ENCODE measurements at places on chromosomes 16 and 17.

GRCh38 chr16:83727751-83728352 lies 79.9 kb upstream of the HSBP1 start:
- no peak for DNase-seq

- no peak for DNase-seq
Observed at GRCh38 chr17:16352667-16353316, 477 bp downstream of the CENPV start.

GRCh38 chr16:49528060-49528865 lies 154.7 kb downstream of the C16orf78 start:
- DNase-seq: no peak

DNA sequence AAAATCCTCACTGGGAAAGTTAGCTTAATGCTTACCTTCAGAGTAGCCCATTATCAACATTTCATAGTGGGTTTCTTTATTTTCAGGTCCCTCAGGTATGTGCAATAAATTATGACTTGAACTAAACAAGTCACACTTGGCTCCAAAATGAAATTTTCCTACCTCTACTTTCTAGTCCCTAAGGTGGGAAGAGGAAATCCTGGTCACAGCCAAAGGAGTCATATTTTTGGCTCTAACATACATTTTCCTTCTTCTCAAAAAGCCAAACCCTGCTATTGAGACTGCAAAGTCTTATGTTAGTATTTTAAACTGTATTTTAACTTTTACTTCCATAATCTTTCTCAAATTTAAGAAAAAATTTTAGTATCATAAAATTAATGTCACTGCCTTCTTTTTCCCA lies 128.9 kb downstream of the BRIP1 start:
- no peak for DNase-seq

DNA sequence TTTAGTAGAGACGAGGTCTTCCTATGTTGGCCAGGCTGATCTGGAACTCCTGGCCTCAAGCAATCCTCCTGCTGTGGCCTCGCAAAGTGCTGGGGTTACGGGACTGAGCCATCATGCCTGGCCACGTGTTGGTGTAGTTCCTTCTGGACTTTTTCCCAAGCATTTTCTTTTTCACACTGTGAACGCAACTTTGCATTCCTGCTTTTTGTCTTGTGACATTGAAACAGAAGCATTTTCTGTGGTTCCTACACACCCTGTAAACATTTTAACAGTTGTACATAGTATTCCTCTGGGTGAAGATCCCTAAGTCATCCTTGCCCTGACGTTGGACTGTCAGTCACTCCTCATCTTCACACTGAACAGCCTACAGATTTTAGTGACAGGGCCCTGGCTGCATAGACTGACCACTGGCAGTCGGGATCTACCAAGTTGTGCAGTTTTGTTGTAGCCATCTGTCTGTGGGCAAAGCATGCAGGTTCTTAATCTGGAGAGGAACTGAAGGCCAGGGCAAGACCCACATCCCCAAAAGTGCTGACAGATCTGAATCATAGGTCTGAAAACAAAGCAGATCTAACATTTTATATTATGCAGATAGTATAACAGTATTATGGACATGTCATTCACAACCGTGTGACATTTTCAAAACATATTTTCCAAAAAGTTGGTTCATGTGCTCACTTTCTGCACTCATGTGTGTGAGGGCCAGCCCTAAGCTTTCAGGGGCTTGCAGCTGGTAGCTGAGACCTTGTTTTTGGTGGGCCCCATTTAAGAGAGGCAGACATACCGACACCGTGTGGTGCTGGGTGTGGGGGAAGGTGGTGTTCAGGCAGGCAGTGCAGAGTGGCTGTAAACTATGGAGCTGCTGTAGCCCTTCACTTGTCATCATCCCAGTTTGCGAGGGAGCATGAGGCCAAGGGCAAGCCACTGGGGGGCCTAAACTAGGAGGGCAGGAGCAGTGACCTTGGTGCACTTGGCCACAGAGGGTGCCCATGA lies 59.9 kb downstream of the EPN2 start:
- DNase-seq: no peak

DNA sequence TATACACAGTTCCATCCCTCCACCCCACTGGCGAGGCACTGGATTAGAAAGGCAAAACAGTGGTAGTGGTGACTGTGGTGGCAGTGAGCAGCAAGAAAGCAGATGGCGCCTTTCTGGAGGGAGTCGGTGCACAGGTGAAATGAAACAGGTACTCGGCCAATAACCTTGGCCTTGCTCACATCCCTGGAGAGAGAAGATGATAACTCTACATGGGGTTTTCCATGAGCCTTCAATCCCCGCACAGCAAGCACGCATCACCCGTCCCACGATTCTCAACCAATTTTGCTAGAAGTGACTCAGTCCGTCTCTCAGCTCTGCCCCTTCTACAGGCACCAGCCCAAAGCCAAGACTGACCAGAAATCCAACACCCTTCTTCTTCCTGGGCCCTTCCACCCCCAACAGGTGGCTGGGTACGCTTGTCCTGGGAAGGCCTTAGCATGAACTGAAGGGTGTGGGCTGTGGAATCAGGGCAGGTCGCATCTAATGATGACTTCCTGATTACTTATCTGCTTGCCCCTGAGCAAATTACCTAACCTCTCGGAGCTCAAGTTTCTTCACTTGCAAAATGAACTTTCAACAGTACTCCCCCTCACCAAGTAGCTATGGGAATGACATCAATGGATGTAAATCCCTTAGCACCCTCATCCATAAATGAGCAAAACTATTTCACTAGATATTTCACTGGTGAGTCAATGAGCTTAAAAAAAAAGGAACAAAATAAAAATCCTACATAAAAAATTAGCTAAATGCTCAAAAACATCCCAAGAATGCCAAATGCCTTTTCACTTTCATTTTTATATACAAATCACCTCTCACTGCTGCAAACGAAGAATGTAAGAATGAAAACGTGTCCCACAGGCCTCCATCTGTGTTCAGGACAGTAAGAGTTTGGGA lies 18.0 kb downstream of the XPO6 start:
- DNase-seq: no peak

- DNase-seq: no peak
Observed at GRCh38 chr16:1153480-1154160, 714 bp downstream of the CACNA1H start.

DNA sequence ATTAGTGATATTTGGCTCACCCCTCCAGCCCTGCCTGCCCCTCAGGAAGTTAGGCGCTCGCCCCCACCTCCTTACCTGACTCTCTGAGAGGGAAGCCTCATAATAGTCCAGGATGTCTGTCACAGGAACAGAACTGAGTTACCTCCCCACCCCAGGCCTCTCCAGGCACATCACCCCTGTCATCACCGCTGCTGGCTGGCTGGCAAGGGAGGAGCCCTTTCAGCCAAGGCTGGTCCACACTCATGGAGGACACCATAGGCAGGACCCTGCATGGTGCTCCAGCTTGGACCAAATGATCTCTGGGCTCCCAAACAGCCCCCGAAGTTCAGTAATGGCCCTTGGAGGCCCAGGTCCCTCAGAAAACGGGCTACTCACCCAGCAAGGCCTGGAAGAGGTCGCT lies 1.5 kb downstream of the DLG4 start:
- no peak for DNase-seq

DNA sequence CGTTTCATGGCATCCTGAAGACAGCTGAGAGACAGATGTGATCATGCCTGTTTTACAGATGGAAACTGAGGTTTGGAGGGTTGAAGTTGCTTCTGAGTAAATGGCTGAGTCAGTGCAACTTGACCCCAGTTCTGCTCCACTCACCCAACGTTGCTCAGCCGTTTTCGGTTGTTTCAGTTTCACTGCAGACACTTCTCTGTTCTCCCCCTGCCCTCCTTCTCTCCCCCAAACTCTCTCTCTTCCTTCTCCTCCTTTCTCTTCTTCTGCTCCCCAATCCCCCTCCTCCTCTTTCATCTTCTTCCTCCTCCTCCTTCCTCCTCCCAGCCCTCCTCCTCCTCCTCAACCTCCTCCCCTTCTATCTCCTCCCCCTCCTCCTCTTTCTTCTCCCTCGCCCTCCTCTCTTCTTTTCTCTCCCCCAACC lies 9.4 kb upstream of the CEP20 start:
- DNase-seq: no peak

GRCh38 chr17:40176754-40177110 lies 538 bp upstream of the RAPGEFL1 start:
- no peak for DNase-seq

DNA sequence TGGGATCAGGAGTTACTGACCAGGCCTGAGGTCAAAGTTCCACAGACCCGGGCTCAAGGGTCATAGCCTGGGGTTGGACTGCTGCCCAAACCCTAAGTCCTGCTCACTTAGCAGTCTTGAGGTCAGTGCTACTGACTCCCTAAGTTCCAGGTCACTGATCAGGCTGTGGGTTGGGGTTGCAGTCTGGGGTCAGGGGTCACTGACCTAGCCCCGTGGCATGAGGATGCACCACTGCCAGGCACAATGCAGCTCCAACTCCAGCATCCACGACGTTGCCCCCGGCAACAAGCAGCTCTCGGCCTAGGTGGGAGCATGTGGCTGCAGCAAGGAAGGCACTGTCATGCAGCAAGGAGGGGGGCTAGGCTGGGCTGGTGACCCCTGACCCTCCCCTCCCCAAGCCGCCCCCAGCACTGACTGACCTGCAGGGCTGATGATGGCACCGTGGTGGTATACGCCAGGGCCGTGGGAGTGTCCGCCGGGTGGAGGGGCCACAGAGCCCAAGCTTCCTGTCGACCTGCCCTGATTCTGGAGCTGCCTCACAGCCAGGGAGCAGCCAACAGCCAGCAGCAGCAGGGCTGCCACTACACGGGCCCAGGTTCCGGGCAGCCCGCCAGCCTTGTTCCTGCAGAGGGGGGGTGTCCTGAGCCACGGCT lies 1.1 kb downstream of the GGT6 start:
- DNase-seq: no peak

- DNase-seq: no peak
Observed at GRCh38 chr17:58235821-58236220, 2.6 kb upstream of the LPO start.

- no peak for DNase-seq
Observed at GRCh38 chr17:29682987-29683386, 60.3 kb upstream of the CORO6 start.

GRCh38 chr17:19004421-19005136 lies at the start of gene FAM83G:
Gene FAM83G, minus strand, starts transcription at chr17:19004764. Its CDS starts 723 bp downstream, at chr17:19004041.
- no peak for DNase-seq

DNA sequence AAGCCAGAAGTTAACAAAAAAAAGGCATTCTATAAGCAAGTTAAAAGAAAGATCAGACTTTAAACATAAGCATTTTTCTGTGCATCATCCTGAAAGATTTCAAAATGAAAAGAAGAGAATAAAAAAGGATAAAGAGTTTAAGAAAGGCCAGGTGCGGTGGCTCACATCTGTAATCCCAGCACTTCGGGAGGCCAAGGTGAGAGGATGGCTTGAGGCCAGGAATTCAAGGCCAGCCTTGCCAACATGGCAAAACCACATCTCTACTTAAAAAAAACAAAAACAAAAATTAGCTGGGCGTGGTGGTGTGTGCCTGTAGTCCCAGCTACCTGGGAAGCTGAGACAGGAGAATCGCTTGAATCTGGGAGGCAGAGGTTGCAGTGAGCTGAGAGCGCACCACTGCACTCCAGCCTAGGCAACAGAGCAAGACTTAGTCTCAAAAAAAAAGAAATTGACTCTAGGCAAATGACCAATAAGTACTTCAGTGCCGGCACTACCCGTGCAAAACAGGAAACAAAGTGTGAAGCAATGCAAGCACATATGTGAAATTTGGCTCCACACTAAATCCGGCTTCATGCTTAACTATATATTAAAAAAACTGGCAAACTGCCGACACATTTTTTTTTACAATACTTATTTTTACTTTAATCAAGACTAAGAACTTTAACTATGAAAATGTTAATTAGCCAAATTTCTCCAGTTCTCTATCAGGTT lies 83.2 kb upstream of the C17orf78 start:
- DNase-seq: no peak

GRCh38 chr17:200586-200985 lies 19.1 kb upstream of the DOC2B start:
- no peak for DNase-seq

GRCh38 chr17:79933863-79934652 lies 94.8 kb upstream of the CBX4 start:
- DNase-seq: no peak

GRCh38 chr17:80819422-80820164 lies 172.0 kb upstream of the CHMP6 start:
- DNase-seq: no peak

GRCh38 chr17:65049085-65049756 lies 7.3 kb downstream of the GNA13 start:
- DNase-seq: no peak

GRCh38 chr16:4692460-4693295 lies 684 bp upstream of the NUDT16L1 start:
- DNase-seq: no peak

- peak; percentile 89 for DNase-seq
Observed at GRCh38 chr17:77378318-77379064, 237.7 kb downstream of the SEC14L1 start.

DNA sequence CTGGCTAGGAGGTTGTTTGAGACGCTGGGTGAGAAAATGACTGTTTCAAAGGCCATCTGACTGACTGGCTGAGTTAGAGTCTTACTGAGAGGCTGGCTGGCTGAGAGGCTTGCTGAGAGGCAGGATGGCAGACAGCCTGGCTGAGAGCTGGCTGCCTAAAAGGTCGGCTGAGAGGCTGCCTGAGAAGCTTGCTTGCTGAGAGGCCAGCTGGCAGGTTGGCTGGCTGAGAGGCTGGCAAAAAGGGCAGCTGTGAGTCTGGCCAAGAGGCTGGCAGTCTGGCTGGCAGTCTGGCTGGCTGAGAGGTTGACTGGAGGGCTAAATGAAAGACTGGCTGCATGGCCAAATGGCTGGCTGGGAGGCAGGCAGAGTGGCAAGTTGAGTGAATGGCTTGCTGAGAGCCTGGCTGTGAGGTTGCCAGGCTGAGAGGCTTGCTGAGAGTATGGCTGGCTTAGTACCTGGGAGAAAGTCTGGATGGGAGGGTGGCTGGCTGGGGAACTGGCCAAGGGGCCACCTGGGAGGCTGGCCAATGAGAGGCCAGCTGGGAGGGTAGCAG lies 35.3 kb upstream of the ACSM2B start:
- DNase-seq: peak; percentile 84

GRCh38 chr16:69482410-69482991 lies 58.1 kb downstream of the CYB5B start:
- no peak for DNase-seq

DNA sequence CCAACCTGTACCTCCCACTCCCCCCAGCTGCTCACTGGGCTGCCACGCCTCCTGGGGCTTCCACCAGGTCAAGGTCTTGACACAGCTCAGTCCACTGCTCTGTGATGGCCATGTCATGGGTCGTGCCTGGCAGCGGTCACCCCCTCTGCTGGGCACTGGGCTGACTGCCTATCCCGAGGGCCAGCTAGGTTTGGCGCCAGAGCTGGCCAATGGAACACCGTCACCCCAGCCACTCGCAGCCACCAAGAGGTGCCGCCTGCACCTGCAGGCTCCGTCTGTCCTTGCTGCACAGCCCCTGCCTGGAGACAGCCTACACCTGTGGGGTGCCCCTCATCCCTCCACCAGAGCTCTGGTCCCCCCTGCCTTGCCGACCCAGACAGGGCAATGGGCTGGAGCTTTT lies 4.5 kb upstream of the RAB40C start:
- no peak for DNase-seq

All from cerebellar nuclear complex (tissue), 1 donor.